ENCODE measurements at places on chromosomes 16 and 17. TPM values are rescaled to one million over a fixed set of nuclear protein-coding genes. Genes with fewer than 3 reads are reported as not detected.

The NPTX1 gene
- total RNA-seq = not detected

The CA5A gene
- total RNA-seq = not detected

The EMC8 gene
- 28.1 TPM for total RNA-seq

The SSTR5 gene
- total RNA-seq = 3.8 TPM

The AATK gene
- 5.9 TPM for total RNA-seq

DNA sequence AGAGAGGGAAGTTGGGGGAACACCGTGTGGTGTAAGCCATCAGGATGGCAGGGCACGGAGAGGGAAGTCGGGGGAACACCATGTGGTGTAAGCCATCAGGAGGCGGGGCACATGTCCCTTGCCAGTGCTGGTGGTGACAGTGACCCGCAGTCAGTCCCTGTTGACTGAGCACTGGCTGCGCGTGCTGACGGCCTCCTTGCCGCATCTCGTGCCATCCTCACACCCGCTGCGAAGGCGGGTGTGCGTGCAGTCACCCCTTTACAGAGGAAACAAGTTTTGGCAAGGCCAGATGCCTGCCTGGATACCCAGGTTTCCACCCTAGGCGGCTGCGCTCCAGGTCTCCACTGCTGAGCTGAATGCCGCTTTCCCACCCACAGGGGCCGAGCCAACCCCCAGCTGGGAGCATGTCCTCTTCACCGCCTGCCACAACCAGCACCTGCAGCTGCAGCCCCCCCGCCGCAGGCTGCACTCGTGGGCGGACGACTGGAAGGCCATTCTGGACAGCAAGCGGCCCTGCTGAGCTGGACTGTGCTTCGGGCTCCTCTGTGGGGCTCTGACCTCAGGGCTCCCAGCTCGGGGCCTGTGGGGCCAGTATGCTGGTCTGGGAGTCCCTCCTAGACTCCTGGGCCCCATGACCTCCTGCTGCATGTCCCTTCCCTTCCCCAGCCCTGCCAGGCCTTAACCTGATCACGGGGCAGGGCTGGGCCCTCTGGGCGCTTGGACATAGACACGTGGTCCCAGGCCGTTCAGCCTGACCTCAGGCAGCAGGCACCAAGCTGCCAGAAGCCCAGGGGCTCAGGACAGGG, 43.5 kb downstream of the NT5M start:
- no peaks in the 10 kb centered on the region for H3K36me3 ChIP-seq
- no peak for DNase-seq
- H3K4me1 ChIP-seq = peaks cover 6% of the 10 kb centered on the region
- no peak overlapping the region for H3K4me3 ChIP-seq
- H3K27ac ChIP-seq = no peak overlapping the region
- no peaks in the 10 kb centered on the region for H3K27me3 ChIP-seq

GRCh38 chr16:85320677-85321385, 208.6 kb upstream of the CIBAR2 start:
- no peak overlapping the region for H3K4me3 ChIP-seq
- peaks cover 41% of the 10 kb centered on the region for H3K4me1 ChIP-seq
- no peak overlapping the region for H3K27ac ChIP-seq
- no peaks in the 10 kb centered on the region for H3K36me3 ChIP-seq
- no peak for DNase-seq
- H3K27me3 ChIP-seq = no peaks in the 10 kb centered on the region

DNA sequence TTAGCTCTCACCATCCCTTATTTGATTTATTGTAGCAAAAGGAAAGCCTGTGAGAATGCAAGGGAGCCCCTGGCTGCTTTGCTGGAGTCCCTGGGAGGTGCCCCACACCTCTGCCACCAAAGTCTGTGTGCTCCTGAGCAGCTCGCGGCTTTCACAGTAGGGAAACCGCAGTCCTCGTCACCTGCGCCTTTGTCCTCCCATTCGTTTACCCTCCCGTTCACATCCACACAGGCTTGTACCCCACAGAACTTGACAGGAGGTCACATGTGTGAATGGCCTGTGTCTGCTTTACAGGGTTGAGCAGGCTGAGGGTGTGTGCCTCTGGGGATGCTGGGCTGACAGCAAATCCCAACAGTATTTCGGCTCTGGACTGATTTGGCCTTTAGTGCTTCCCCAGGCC, 152.5 kb downstream of the LGALS9B start:
- no peak overlapping the region for H3K4me3 ChIP-seq
- no peak overlapping the region for H3K27ac ChIP-seq
- H3K4me1 ChIP-seq = no peaks in the 10 kb centered on the region
- DNase-seq = no peak

DNA sequence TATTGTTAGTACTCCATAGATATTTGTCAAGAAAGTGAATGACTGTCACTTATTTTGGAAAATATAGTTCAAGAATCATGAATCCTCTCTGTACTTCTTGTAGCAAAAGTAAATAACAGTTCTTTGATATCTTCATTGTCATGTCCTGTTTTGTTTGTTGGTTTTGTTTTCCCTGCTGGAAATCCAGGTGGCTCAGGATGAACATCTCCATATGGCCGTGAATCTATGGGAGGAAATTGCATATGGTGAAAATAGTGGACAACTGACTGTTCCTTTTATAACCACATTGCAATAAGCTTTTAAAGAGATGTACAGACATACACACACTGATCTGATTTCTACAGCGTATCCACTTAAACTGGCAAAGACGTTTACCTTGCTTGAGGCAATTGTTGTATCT, 637.0 kb upstream of the RBFOX1 start:
- no peak overlapping the region for H3K27ac ChIP-seq
- H3K4me1 ChIP-seq = no peaks in the 10 kb centered on the region
- peaks cover 7% of the 10 kb centered on the region for H3K27me3 ChIP-seq
- no peaks in the 10 kb centered on the region for H3K36me3 ChIP-seq
- no peak for DNase-seq
- no peak overlapping the region for H3K4me3 ChIP-seq

GRCh38 chr17:76204277-76204676, 36.0 kb downstream of the RNF157 start:
- no peak overlapping the region for H3K4me3 ChIP-seq
- no peaks in the 10 kb centered on the region for H3K27me3 ChIP-seq
- H3K4me1 ChIP-seq = no peaks in the 10 kb centered on the region
- no peaks in the 10 kb centered on the region for H3K36me3 ChIP-seq
- DNase-seq = no peak

DNA sequence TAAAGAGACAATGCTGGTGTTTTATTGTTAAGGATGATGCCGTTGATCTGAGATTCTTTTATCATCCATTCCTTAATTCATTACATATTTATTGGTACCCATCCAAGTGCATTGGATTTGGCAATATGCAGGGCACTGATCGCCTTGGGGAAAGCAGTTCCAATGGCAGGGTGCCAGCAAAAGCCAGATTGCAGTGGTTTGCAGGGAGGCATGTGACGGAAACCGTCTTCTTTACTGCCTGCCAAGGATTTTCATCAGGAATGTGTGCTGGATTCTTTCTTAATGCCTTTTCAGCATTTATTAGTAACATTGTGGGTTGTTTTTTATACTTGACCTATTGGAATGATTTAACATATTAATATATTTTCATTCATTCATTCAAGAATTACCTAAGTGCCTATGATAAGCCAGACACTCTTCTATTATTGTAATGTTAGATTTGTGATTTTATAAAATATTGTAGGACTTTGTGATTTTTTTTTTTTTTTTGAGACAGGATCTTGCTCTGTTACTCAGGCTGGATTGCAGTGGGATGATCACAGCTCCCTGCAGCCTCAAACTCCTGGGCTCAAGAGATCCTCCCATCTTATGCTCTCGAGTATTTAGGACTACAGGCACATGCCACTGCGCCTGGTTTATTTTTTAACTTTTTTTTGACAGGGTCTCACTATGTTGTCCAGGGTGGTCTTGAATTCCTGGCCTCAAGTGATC, 93.4 kb upstream of the TNRC6A start:
- no peak overlapping the region for H3K4me3 ChIP-seq
- H3K27ac ChIP-seq = no peak overlapping the region
- no peaks in the 10 kb centered on the region for H3K27me3 ChIP-seq
- no peaks in the 10 kb centered on the region for H3K36me3 ChIP-seq
- peaks cover 12% of the 10 kb centered on the region for H3K4me1 ChIP-seq
- DNase-seq = peak; percentile 71
